ENCODE measurements at places on chromosomes 6 and 20.

DNA sequence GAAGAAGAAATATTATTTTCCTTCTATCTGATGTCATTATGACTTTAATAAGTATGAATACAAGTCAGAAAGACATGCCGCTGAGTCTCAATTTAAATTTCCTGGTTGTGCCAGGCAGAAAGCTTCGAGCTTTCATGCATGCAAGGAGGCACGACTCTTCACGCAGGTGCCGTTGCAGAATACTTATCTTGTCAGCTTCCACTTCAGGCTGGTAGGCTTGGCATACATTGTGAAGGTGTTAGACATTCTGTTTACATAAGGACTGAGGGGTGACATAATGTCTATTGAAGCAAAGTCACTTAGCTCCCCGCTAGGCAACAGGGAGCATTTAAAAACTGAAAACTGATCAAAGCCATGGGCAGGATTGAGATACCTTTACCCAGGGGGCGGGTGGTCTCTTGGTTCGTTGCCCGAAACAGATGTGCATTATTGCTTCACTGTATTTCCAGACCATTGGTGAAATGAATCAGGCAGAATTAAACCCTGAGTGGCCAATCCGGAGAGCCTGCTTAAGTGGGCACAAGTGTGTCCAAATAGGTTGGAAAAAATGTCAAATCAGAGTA is 16.4 kb downstream of the BMP6 start:
- no peak for DNase-seq

- no peak for DNase-seq
Observed at GRCh38 chr20:15836634-15837033, 736.6 kb downstream of the KIF16B start.

DNA sequence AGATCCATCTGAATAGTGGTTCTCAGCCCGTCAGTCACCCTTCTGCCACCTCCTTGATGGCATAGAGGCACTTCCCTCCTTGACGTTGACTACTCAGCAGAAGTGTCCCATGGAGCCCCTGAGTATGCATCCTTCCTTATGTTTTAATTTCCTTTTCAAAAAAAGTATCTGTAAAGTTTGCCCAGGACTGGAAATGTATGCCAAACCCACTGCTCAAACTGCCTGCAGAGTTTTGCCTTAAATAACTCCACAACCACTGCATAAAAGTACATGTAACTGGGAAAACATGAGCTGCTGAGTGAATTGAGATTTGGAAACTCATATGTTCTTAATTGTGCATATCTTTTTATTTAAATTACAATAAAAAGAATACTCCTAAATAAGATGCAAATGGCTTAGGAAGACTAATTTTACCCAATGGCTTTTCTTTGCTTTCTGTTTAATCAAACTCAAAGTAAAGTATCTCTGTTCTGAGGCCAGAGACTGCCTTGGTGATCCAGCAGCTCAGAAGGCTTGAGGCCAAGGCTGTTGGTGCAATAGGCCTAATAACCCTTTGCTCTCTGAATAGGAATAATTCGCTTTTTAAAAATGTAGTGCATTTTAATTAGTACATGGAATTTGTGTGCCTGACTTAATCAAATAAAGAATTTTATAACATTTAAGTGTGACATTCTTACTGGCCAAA is 90.4 kb downstream of the FNDC1 start:
- no peak for DNase-seq

- peak; percentile 50 for DNase-seq
Observed at GRCh38 chr6:78607189-78607588, 260.2 kb upstream of the IRAK1BP1 start.

DNA sequence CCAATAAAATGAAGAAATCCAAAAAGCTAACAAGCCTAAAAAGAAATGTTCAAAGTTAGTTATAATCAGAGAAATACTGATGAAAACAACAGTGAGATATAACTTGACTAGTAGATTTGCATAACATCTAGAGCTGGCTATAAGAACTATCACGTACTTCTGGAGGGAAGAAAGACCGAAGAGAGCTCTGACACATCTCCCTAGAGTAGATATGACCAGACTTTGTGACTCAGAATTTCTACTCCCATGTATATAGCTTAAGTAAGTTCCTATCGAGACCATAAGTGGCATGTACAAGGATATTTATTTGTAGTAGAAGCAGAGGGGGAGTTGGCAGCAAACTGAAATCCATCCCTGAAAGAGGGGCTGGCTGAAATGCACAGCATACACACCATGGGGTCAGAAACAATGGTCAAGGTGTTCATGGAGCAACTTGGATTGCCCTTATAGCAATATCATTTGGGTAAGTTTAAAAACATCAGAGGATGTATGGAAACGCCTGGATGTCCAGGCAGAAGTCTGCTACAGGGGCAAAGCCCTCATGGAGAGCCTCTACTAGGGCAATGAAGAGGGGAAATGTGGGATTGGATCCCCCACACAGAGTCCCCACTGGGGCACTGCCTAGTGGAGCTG is 25.6 kb upstream of the IL17A start:
- peak; percentile 28 for DNase-seq

GRCh38 chr6:54003316-54003715 is 107.9 kb upstream of the MLIP start:
- DNase-seq, result no peak

GRCh38 chr6:79048611-79049010 is 29.4 kb downstream of the PHIP start:
- peak; percentile 59 for DNase-seq

DNA sequence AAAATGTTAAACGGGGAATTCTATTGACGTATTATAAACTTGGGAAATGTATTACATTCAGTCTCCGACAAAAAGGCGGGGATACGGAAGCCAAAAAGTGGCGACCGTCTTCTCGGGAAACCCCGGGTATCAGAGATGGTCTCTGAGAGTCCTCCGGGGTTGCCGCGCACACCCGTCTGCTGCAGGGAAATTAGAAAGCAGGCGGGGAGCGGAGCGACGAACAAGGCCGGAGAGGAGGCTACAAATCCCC is 1.5 kb downstream of the SALL4 start:
- peak; percentile 34 for DNase-seq

GRCh38 chr6:168713839-168714238 is 272.9 kb downstream of the SMOC2 start:
- peak; percentile 5 for DNase-seq

DNA sequence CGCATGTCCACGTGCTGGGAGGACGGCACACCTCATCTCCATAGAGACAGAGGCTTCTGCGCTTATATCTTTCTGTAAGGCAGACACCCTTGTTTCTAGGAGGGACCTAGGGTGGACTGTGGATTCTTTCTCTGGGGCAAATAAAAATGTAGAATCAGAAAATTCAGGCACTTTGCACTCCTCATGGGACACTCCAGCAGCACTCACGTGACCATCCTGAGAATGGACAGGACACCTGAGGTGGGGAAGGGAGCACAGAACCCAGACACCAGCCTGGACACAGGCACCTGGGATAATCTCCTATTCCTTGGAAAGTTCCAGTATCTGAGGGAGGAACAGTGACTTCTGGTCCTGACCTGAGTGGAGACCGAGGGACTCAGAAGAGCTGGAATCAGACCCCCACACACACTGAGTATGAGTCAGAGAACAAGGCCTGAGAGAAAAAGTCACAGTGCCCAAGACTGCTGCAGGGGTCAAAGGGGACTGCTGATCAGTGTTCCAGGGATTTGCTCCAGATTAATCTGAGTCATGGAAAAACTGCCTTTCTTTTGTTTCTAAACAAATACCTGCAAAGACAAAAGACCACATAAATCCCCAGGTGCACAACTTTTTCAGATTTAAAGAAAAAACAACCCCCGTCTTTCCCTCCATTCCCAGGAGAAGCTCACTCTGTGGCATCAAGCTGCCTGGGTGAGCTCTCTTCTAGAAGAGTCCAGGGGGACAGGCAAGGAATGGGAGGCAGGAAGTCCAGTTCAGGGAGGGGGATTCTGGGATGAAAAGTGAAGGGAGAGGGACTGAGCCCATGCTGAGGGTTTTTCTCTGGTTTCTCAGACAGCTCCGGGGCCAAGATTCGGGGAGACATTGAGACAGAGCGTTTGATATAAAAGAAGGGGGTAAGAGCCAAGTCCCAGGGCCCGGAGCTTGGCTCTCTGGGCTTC is 35.6 kb upstream of the MICB start:
- peak; percentile 54 for DNase-seq

- DNase-seq, result no peak
Observed at GRCh38 chr20:43829951-43830690, 84.5 kb upstream of the TOX2 start.

- no peak for DNase-seq
Observed at GRCh38 chr6:1310628-1311399, 1.1 kb upstream of the FOXQ1 start.

DNA sequence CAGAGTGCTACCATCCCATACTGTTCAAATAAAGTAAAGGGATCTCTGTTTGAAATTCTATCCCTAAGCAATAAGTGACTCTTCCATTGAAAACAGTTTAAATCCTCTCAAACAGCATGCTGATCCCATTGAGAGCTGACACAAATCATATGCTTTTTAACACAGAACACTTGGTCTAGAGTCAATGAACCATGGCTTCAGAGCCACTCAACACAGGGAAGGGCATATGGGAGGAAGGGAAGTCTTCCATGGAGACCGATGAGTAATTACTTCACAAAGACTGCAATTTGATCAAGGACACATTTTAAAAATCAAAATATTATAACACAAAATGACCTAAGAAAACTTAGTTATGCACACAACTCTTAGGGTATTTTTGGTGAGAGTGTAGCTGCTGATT is 1073.0 kb upstream of the MAP3K7 start:
- no peak for DNase-seq

- DNase-seq, result no peak
Observed at GRCh38 chr6:169564453-169565240, 137.2 kb downstream of the WDR27 start.

GRCh38 chr20:19114410-19114809 is 98.0 kb upstream of the SLC24A3 start:
- no peak for DNase-seq

DNA sequence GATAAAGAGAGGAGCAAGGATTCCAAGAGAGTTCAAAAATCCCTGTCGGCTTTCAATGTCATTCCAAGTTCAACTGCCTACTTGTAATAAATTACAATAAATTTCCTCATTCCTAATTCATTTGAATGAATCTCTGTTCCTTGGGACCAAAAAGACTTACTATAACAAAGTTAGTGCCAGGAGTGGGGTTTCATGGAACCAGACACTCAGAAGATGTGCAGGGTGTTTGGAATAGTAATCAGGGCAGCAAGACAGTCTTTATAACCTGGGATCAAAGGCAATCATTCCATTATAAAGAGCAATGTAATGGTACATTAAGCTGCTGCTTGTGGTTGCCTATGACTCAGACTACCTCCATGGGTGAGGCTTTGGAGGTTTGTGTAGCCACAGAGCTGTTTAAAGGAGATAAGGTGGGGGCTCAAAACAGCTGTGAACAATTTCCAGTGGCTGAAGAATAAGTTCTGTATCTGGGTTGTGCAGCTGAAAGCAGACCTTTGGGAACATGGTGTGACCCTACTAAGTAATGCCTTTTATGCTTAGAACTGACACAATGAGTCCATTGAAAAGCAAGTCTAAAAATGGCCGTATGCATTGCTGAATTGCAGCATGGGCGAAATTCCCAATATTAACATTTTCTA is 159.9 kb downstream of the LINC00237 start:
- DNase-seq, result no peak

DNA sequence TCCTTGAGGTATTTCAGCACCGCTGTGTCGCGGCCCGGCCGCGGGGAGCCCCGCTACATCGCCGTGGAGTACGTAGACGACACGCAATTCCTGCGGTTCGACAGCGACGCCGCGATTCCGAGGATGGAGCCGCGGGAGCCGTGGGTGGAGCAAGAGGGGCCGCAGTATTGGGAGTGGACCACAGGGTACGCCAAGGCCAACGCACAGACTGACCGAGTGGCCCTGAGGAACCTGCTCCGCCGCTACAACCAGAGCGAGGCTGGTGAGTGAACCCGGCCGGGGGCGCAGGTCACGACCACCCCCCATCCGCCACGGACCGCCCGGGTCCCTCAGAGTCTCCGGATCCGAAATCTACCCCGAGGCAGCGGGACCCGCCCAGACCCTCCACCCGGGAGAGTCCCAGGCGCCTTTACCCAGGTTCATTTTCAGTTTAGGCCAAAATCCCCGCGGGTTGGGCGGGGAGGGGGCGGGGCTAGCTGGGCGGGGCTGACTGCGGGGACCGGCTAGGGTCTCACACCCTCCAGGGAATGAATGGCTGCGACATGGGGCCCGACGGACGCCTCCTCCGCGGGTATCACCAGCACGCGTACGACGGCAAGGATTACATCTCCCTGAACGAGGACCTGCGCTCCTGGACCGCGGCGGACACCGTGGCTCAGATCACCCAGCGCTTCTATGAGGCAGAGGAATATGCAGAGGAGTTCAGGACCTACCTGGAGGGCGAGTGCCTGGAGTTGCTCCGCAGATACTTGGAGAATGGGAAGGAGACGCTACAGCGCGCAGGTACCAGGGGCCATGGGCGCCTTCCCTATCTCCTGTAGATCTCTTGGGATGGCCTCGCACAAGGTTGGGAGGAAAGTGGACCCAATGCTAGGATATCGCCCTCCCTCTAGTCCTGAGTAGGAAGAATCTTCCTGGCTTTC is 693 bp downstream of the HLA-F start:
- DNase-seq, result peak; percentile 13

DNA sequence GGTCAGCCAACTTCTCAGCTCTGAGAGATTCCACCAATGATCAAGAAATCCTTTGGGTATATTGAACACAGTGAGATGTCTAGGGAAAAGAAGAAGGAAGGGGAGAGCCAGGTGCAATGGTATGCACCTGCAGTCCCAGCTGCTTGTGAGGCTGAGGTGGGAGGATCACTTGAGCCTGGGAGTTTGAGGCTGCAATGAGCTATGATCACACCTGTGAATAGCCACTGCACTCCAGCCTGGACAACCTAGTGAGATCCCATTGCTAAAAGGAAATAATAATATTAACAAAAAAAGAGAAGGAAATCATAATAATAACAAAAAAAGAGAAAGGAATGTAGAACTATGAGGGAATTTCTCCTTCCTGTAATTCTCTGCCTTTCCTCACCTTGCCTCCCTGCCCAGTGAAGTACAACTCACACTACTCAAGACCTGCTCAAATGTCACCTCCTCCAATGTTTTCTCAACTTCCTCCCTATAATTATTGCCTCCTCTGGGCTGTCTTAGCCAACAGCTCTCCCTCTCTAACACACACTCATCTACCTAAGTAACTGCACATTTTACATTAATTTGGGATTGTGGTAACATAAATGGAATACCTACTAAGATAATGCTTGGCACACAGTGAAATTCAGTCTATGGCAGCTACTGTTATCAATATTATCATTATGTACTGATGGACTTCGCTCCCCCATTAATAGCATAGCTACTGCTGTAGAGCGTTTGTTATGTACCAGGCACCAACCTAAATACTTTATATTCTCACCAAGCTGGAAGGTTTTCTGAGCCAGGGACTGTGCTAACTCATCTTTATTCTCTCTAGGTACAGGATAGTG is 103.6 kb downstream of the KIF13A start:
- DNase-seq, result no peak

Data from ELR (cell line).